CD4-positive, alpha-beta T cell treated with Interferon gamma for 1 hour (primary cell): ENCODE measurements at places on chromosomes 7 and 10.

DNA sequence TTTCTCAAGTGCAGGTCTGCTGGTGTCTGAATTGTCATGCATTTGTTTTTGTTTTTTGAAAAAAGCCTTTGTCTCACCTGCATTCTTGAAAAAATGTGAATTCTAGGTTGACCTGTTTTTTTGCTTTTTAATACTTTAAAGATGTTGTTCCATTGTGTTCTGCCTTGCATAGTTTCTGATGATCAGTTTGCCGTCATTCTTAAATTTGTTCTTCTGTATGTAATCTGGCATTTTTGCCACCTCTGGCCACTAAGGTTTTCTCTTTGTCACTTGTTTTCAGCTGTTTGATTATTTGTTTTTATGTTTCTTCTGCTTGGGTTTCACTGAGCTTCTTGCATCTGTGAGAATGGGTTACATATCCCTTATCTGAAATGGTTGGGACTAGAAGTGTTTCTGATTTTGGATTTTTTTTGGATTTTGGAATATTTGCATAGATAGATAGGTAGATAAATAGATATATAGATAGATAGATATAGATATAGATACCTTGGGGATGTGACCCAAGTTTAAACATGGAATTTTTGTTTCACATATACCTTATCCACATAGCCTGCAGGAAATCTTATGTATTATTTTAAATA, 16.5 kb downstream of the MGMT start:
- no peak for DNase-seq

DNA sequence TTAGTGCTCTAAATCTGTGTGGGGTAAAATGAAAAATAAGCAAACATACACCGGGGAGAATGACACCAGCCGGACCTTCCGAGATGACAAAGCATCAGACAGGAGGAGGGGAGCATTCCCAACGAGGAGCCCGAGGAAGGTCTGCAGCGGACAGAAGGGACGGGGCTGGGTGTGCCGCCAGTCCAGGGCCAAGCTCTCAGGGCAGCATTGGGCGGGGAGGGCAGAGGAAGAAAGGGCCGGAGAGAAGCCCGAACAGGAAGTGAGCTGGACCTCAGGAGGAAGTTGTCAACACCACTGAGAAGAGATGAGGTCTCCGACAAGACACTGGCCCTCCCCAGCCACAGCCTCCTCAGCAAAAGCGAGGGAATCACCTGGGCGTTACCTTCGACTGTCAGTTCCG, 182.6 kb upstream of the RNF32 start:
- no peak for DNase-seq

DNA sequence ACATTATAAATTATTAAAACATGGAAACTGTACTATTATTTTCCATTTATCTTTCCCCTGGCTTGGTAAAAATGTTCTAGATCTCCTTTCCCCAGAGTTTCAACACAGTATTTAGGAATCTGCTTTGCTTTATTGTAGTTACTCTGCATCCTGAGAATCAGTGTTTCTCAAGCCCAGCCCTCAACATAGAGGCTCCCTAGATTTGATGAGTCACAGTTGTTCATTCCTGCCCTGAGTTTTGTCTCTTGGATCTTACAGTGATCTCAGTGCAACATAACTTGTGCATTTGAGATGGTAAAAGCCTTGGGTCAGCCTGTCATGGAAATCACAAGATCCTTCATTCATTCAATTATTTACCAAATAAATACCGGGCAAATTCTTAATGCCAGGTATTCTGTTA, 63.0 kb downstream of the VAX1 start:
- DNase-seq = no peak

GRCh38 chr7:111240371-111240770, 149.4 kb downstream of the LRRN3 start:
- DNase-seq = no peak

DNA sequence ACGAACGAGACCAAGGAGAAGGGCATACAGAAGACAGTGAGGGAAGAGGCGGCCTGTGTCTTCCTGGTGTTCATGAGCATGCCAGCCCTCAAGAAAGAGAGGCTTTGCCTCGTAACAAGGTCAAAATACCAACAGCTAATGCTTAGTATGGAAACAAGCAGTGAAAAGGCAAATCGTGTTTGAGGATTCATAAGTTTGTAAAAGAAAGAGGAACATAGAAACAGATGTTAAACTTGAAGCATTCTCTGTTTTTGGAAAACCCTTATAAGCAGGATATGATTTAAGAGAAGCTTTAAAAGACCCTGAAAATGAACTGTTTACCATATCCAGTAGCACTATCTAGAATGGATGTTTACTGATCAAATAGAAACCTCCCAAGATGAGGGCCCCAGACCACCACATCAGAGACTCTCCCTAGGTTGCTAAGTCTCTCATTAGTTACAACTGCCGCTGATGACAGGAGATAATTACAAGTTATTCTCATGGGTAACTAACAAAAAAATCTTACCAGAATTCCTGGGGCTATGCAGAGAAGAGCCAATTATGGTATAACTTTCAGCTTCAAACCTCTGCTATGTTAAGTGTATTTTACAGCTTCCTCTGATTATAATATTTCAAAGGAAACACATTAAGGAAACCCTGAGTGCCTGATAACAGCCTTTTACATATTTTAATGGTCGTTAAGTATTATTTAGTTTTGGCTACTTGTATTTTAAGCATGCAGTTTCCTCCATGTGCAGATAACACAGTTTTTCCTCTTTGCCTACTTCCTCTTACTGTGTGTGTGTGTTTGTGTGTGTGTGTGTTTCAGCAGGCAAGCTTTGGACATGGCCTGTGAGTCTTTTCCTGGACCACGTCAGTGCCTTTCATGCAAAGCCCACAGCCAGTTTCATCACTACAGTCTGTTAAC, 17.9 kb downstream of the JCAD start:
- no peak for DNase-seq

- DNase-seq = no peak
Observed at GRCh38 chr7:16589881-16590280, 55.7 kb downstream of the ANKMY2 start.

DNA sequence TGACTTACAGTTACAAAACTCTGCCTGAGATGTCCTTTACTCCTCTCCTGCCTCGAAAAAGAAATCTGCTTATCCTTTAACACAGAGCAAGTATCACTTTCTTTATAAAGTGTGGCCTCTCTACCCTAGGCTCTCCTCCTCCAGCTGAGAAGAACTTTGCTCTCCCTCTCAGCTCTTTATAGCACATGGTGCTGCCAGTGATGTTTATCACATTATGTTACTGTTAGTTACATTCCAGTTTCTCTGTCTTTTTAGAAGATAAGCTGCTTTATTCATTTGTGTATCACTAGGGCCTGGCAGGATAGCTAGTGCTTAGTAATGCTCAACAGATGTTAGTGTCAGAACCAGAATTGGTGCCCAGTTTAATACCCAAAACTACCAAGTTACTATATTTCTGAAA, 41.1 kb upstream of the TMEM229A start:
- no peak for DNase-seq

GRCh38 chr7:134041477-134041876, 85.7 kb upstream of the LRGUK start:
- DNase-seq = no peak

- DNase-seq = no peak
Observed at GRCh38 chr7:18109762-18110161, 82.1 kb upstream of the PRPS1L1 start.

- no peak for DNase-seq
Observed at GRCh38 chr7:98278936-98279335, 2.5 kb upstream of the BRI3 start.

DNA sequence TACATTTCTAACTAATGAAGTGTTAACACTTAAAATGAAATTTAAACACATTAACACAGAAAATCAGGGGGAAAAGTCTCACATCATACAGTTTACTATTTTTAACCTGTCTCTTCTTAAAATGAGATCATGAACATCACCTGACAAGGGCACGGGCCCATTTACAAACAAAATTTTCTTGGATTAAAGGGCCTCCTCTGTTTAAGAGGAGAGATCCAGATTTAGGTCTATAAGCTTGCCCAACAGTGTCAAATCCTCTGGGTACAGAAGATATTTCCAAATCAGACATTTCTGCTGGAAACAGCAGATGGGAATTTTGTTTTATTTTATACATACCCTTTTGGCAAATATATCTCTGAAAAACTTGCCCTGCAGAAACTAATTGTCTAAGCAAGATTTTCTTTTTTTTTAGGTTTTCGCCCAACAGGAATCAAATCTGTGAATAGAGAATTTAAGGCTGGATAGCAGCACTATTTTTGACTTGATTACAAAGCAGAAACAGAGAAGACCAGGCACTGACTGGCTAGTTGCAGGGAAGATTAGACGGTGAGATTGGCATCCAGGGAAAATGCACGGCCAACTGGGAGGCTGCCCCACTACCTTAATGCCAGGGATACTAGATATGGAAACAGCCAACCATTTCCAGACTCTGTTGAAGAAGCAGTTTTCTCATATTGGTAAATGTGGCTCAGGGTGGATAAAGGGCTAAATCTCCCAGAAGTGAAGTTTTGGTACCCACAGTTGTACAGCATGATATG, 173.4 kb downstream of the LRRN3 start:
- no peak for DNase-seq

- DNase-seq = no peak
Observed at GRCh38 chr7:90690159-90690858, 94.2 kb downstream of the CDK14 start.

GRCh38 chr10:89785095-89785494, 83.7 kb downstream of the KIF20B start:
- no peak for DNase-seq

DNA sequence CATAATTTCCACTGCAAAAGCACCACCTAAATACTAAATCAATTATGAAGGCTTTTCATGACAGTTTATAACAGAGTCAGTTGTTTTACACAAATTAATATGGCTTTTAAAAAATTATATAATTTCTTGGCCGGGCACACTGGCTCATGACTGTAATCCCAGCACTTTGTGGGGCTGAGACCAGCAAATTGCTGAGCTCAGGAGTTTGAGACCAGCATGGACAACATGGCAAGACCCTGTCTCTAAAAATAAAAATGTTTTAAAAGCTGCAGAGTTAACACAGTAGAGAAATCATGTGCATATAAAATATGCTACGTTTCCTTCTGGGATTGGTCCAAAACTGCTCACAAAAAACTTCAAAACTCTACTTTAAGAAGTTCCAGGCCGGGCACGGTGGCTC, 43.6 kb upstream of the EIF4H start:
- DNase-seq = no peak

GRCh38 chr7:75624134-75624832, 114.5 kb downstream of the HIP1 start:
- peak; percentile 64 for DNase-seq

DNA sequence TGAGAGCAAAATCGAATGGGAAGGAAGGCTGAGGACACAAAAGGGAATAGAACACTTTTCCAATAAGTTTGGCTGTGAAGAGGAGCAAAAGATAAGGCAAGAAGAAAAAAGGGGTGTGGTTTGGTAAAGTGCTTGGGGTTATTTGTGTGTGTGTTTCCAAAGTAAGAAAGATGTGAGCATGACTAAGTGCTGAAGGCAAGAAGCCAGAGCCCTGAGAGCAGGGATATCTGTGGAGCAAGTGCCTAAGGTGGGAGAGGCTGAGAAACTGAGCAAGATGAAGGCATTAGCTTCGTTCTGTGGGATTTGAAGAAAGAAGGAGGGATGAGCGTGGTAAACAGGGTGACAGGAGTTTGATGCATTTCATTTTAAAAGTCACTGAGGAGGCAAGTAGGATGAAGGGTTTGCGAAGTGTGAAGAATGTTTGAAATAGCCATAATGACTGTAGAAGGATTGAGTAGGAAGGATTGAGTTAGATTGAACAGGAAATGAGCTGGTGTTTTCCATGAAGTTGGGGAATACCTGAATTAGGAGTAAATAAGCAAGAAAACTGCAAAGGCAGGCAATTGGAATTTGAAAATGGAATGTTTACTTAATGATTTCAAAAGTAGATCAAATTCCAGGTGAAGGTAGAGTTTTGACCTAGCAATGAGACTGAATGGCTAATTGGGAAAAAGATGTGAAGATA, 19.9 kb upstream of the SP4 start:
- DNase-seq = no peak

GRCh38 chr7:66575398-66575797, 53.3 kb upstream of the KCTD7 start:
- no peak for DNase-seq

GRCh38 chr7:98569691-98570337, 47.3 kb upstream of the NPTX2 start:
- no peak for DNase-seq

- DNase-seq = no peak
Observed at GRCh38 chr7:132492823-132493445, 83.3 kb downstream of the PLXNA4 start.

- DNase-seq = no peak
Observed at GRCh38 chr7:56578612-56579011, 462.4 kb upstream of the NUPR2 start.

- peak; percentile 0 for DNase-seq
Observed at GRCh38 chr10:46528171-46528671, 28.2 kb downstream of the GPRIN2 start.
